A172 (cell line): ENCODE measurements at places on chromosomes 2 and 18.

DNA sequence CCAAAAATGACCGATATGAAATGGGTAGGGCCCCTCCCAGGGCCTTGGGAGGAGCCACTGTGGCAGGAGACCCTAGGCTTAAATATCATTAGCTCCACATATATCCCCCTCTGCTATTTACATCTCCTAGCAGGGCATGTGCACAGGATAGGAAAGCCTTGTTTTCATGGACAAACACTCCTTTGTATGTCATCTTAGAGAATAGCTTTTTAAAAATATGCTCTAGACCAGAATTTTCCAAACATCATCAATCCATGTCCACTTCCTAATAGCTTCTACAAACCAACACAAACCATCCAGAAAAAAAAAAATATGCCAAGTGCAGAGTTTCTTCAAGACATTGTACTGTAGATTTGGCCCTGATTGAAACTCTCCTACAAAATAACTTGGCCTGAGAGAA is 10.8 kb downstream of the DAPL1 start:
- no peak for DNase-seq

- DNase-seq = no peak
These were observed 154.7 kb downstream of the MBD2 start for GRCh38 chr18:54069729-54070128.

- DNase-seq = no peak
These were observed 563 bp downstream of the KIF3C start for GRCh38 chr2:25981596-25982272.

DNA sequence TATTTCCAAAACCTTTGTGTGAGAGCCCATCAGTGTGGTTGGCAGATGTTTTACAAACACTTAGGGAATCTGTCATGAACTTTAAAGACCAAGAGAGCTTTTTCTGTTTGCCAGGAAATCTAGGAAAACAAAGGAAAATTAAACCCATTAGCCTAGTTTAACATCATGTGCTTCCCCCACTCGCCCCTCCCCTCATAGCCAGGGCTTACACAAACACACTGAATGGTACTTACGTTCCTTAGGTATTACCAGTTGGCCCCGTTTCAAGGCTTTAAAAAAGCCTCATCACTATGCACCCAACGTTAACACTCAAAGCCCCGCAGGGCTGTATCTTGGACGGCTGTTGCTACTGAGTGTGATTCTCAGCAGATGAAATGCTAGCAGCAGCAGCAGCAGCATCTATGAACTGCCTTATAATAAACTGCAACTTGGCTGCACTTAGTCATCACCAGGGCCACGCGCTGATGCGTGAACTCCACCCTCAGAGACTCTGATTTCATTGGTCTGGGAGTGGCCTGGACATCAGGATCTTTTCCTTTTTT is 20.1 kb upstream of the TTC39C start:
- DNase-seq = peak; percentile 80

GRCh38 chr2:6352906-6353515 is 512.7 kb downstream of the CMPK2 start:
- peak; percentile 59 for DNase-seq

- no peak for DNase-seq
These were observed 111.8 kb downstream of the ERBB4 start for GRCh38 chr2:212426637-212427412.

- DNase-seq = no peak
These were observed 796.6 kb upstream of the ZEB2 start for GRCh38 chr2:145316496-145316895.

DNA sequence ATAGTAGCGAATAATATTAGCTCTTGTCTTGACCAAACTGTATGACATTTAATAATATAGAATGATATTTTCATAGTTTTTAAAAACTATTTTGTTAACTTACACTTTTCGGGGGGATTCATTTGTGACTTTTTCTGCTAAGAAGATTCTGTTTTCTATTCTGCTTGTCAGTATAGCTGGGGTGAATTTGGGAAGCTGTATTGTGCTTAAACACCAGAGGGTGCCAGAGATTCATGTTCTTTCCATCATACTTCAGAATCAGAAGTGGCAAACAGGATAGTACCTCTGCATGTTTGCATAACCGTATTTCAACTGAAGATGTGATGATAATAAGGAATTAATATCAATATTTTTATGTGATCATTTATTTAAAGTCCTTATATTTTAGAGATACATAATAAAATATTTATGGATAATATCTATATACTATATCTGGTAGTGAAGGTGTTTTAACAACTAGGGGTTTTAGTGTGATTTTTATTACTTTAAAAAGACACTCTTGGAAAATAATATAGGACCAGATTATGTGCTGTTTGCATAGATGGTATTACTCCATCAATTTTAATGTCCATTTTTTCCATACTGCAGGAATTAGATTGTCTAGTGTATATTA is 81.0 kb downstream of the TAF4B start:
- peak; percentile 59 for DNase-seq

- no peak for DNase-seq
These were observed 36.4 kb downstream of the FLACC1 start for GRCh38 chr2:201320701-201321100.

GRCh38 chr18:46037512-46038305 is 34.4 kb downstream of the PSTPIP2 start:
- no peak for DNase-seq

GRCh38 chr2:24360050-24360962 is at the start of gene ITSN2:
TSS of gene ITSN2 (minus strand) at chr2:24360536. CDS start at chr2:24328082, 32,454 bp downstream.
- DNase-seq = peak; percentile 66

DNA sequence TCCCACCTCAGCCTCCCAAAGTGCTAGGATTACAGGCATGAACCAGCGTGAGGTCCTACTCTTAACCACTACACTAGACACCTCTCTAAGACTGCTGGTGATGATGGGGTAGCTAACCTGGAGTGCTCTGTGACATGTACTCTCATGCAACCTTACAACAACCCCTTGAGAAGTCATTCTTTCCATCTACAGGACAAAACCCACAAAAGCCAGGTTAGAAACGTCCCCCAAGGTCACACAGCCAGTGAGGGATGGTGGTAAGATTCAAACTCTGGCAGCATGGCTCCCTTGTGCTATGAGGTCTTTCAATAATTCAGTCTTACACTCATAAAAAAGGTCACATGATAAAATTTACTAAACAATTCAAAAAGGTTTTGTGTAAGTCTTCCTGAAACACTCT is 94.8 kb upstream of the SERTAD2 start:
- no peak for DNase-seq

DNA sequence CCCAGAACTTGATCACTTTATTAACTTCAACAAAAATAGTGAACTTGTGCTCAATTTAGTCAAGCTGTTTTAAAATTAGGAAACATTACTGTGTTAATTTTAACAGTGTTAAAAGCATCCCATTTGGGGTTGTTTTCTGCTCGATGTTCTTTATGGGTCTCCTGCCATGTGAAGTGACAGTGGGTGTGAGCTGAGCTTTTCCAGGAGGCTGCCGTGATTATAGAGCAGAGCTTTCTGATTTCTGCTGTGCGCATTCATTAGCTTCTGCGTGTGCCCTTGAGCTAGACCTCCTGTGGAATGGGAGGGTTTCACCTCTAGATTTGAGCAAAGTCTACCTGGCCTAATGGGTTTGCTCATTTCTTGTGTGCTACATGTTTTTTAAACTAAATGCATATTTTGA is 121.5 kb downstream of the WDSUB1 start:
- DNase-seq = no peak

GRCh38 chr18:26506012-26506411 is 42.3 kb downstream of the KCTD1 start:
- no peak for DNase-seq

- DNase-seq = peak; percentile 92
These were observed 48.1 kb downstream of the MERTK start for GRCh38 chr2:111946294-111947114.

DNA sequence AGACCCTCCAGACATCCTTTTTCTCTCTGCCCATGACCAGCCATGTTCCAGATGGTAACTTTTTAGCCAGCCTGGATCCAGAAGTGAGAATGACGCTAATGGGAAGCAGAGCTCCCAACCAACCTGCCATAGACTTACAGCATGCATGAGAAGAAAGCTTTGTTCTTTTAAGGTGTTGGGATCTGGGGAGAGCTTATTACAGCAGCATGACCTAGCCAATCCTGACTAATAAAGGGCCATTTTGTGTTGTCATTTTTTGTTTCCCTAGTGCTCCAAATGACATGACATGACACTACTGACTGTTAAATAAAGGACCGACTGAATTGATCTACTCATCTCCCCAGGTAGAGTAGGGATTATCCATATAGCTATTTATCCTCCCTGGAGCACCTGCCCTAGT is 5.2 kb upstream of the PRKCE start:
- DNase-seq = no peak

- no peak for DNase-seq
These were observed 13.6 kb downstream of the B3GNT2 start for GRCh38 chr2:62209427-62209991.

GRCh38 chr2:12167525-12168317 is 421.3 kb downstream of the LPIN1 start:
- DNase-seq = no peak

- peak; percentile 55 for DNase-seq
These were observed 85.3 kb downstream of the LDLRAD4 start for GRCh38 chr18:13303756-13304364.

GRCh38 chr18:26448714-26449159 is 99.6 kb downstream of the KCTD1 start:
- no peak for DNase-seq

GRCh38 chr2:207230261-207231105 is 64.7 kb upstream of the KLF7 start:
- no peak for DNase-seq

DNA sequence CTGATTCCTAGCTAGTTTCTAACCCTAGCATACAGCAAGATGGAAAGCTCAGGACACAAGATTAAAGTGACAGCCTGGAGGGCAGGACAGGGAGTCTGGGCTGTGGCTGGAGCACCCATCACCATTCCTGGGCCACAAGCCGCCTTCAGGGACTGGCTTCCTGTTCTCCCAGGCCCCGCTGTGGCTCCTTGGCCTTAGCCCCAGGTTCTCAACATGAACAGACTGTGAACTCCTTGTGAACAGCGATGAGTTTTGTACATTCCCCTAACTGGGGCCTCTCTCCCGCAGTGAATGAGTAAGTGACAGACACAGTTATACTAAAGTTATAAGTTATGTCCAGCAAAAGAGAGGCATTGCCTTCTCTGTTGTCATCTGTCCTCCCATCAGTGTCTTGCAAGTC is 35.9 kb upstream of the SLC14A1 start:
- DNase-seq = no peak

- DNase-seq = no peak
These were observed 51.8 kb downstream of the LPIN2 start for GRCh38 chr18:2960983-2961696.

DNA sequence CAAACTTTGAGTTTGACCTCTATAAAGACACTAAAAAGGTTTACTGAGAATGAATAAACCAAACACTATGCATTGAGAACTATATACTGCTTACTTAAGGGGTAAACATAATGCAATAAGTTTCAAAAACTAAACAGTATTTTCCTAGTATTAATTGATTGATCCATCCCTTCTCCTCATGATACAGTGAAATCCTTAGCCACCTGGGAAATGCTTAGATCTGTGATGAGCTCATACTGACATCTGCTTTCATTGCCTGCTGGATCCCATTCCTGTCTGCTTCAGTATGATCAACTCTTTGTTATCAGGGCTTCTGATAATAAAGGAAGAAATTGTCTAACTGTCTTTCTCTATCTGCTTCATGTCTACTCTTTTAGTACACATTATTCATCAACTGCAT is 74.9 kb upstream of the UBE2E3 start:
- no peak for DNase-seq

- DNase-seq = peak; percentile 62
These were observed 1.7 kb upstream of the CTDSP1 start for GRCh38 chr2:218397820-218398436.

DNA sequence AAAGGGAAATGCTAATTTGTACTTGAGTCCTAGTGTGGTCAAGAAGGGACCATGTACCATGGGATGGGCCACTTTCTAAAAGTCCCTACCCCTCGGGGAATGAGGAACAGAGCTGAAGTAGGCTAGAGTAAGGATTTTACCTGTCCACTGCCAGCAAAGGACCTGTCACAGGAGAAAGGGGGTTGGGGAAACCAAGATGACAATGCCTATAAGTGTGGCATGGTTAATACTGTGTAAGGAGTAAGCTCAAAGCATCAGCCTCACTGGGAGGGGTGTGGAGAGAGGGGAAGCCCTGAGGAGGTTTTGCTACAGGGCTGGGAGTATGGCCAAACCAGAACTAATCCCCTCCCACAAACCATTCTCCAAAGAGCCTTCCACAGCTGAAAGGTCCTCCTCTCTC is 15.8 kb downstream of the GKN2 start:
- DNase-seq = peak; percentile 49

DNA sequence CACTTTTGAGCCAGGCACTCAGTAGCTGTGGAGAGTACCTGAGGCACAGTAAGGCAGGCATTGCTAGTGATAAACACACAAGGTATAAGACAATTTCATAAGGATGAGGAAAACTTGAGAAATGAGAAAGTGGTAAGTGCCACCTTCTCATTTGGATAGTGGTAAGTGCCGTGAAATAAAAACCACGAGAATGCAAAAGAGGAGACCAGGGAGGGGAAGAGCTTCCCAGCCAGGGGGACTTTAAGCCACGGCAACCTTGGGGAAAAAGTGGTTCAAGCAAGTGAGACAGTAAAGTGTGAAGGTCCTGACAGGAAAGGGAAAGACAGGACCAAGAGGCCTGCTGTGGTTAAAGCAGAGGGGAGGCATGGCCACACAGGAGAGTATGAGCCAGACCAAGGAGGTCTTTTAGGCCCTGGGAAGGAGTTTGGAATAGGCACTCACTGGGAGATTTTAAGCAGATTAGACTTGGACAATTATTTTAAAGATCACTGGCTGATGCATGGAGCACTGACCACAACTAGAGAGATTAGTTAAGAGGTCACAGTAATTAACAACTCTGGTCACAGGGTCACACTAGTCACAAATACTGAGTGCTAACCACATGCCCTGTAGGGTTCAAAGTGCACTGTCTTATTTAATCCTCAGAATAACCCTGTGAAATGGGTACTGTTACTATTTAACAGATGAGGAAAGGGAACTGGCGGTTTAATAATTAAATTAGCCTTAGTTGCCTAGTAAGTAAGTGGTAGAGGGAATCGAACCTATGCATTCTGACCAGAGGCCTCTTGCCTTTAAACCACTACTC is 50.1 kb downstream of the THOC1 start:
- DNase-seq = no peak

- DNase-seq = no peak
These were observed 82.0 kb downstream of the LIMS1 start for GRCh38 chr2:108616318-108616717.

- no peak for DNase-seq
These were observed 136.5 kb upstream of the HS6ST1 start for GRCh38 chr2:128454980-128455720.

- no peak for DNase-seq
These were observed 16.0 kb downstream of the NEB start for GRCh38 chr2:151718247-151718646.

- no peak for DNase-seq
These were observed 23.6 kb upstream of the CATIP start for GRCh38 chr2:218332920-218333645.
